Astrocyte of the spinal cord (primary cell): ENCODE measurements at places on chromosomes 13 and 19.

DNA sequence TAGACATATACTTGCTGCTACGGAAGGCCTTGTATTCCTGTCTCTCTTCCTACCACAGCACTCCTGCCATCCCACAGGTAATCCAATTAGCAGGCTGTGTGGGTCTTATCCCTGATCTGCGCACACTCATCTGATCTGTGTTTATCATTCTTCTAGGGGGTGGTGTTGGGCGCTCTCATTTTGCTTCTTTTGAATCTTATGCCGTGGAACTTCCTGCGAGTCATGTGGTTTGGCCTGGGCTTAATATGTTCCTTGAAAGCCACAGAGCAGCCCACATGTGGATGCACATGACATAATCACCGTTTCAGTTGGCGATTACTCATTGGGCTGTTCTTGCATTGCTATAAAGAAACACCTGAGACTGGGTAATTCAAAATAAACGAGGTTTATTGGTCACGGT lies 7.5 kb downstream of the RASA3 start:
- peak; percentile 80 for DNase-seq

GRCh38 chr13:59472134-59472533 lies 691.6 kb downstream of the DIAPH3 start:
- DNase-seq: peak; percentile 26

GRCh38 chr13:24038841-24039330 lies 121.6 kb upstream of the SPATA13 start:
- DNase-seq: peak; percentile 60

DNA sequence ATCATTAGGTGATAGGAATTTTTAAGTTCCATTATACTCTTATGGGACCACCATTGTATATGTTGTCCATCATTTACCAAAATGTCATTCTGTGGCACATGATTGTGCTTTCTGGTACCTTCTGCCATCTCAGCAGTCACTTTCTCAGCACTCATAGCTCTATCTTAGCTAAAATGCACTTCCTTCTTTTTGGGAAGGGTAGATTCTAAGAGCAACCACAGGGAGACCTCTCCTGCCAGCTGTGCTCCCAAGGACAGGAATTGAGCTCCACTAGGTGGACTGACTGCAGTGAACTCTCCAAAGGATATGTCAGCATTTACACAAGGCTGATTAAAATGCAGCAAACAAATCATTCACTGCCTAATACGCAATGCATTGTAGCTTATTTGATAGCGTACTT lies 91.8 kb upstream of the OBI1 start:
- no peak for DNase-seq

DNA sequence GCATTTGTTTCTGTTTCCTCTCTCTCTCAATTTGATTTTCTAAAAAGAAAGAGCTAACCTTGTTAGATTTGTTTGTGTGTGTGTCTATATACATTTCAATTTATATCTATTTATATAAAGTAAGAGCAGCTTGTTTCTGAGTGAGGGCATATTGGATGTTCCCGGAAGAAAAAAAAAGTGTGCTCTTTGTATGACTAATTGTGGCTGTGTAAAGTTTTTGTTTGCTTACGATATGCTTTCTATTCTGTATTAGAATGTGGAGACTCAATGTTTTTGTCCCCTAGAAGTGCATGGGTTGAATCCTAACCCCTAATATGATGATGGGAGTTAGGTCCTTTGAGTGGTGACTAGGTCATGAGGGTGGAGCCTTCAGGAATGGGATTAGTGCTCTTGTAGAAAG lies 66.6 kb upstream of the C1QTNF9B start:
- DNase-seq: peak; percentile 40

GRCh38 chr13:27921961-27922882 lies 2.4 kb downstream of the PDX1 start:
- no peak for DNase-seq

- DNase-seq: no peak
These were observed 5.6 kb downstream of the LMNB2 start for GRCh38 chr19:2451138-2451537.

DNA sequence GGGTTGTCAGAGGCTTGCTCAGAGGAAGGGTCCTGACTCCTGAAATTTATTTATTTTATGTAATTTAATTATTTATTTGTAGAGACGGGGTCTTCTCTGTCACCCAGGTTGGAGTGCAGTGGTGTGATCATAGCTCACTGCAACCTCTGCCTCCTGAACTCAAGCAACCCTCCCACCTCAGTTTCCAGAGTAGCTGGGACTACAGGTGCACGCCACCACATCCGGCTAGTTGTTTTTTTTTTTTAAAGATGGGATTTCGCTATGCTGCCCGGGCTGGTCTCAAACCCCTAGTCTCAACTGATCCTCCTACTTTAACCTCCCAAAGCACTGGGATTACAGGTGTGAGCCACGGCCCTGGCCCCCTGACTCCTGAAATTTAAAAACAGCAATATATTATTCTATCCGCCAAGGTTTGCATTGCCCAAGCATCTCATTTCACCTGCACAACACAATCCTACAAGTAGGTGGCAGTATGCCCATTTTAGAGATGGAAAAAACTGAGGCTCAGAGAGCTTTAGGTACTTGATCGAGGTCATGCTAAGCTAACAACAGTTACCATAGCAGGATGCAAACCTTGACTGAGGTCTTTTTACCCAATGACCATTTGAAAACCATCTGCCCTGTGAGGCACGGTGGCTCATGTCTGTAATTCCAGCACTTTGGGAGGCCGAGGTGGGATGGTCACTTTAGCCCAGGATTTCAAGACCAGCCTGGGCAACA lies 18.1 kb downstream of the ARHGEF18 start:
- peak; percentile 36 for DNase-seq

DNA sequence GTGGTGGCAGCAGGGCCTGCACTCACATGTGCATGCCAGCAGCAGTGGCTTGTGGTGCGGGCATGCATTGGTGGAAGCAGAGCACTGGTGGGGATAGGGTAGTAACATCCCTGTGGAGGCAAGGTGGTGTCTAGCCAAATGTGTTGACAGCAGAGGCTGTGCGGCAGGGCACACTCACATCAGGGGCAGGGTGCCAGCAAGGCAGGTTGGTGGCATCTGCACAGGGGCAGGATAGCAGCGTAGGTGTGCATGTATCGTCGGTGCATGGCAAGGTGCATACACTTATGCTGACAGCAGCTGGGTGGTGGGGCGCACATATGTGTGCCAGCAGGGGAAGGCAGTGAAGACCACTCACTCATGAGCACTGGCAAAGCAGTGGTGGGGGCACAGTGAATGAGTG lies 211.5 kb upstream of the CSNK1A1L start:
- no peak for DNase-seq

DNA sequence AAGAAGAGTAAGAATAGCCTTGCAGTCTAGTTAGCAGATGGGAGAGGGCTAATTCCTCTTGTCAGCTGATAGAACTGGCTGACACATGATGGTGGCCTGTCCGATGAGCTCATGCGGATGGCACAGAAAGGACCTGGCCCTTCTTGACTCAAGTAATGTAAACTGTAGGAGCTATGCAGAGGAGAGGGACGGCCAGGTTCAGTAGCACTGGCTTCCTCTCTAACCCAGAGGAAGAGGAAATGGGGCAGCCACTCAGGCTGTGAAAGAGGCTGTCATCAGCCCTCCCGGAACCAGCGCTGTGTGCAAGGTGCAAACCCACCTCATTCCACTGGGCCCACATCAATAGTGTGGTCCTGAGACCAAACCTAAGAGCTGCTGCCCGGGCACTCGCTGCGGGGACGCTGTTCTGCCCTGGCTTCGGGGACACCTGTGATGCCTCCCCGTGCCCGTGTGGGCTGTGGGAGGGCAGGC lies 30.8 kb upstream of the USE1 start:
- no peak for DNase-seq

- no peak for DNase-seq
These were observed 14.0 kb downstream of the GRAMD1A start for GRCh38 chr19:35013820-35014754.

GRCh38 chr13:51412431-51412830 lies 40.4 kb downstream of the INTS6 start:
- DNase-seq: no peak

- no peak for DNase-seq
These were observed 1.4 kb upstream of the USF2 start for GRCh38 chr19:35267353-35267817.

DNA sequence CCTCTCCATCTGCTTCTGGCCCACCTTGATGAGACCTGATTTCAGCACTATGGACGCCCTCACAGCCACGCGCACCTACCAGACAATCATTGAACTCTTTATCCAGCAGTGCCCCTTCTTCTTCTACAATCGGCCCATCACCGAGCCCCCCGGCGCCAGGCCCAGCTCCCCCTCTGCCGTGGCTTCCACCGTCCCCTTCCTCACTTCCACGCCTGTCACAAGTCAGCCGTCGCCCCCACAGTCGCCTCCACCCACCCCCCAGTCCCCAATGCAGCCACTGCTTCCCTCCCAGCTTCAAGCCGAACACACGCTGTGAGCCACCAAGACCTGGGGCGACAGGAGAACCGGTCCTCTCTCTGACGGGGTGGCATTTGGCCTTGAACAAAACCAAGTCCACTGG lies 19.3 kb upstream of the NPAS1 start:
- DNase-seq: no peak

DNA sequence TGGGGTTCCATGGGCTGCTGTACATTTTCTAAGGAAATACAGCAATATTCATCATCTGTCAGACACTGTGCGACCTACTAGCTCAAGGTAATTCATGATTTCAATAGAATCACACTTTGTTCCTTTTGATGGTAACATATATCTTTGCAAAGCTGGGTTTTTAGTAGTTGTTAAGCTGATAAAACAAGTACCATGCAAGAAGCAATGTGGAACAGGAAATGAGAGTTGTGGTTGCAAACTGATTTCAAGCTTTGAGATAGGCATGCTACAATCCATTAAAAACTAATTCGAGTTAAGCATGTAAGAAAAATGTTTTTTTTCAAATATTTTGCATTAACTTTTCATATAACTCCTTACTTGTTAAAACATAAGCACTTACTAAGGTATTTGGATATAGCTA lies 6.8 kb upstream of the MBNL2 start:
- no peak for DNase-seq

DNA sequence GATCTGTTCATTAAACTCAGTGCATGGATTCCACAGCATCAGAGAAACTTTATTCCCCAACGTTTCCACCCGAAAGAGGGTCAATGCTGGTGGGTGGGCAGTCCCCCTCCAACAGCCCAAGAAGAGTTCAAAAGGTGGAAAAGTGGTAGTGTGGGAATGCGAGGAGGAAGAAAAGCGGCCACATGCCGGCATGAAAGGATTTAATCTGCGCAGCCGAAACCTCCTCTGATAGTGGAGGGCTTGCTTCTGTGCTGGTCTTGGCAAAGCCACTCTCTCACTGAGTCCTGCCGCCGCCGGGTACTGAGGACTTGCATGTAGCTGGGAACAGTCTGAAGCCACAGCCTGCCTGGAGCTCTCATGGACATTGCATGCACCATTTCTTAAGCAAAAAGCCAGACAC lies 136.2 kb upstream of the ZNF536 start:
- no peak for DNase-seq

DNA sequence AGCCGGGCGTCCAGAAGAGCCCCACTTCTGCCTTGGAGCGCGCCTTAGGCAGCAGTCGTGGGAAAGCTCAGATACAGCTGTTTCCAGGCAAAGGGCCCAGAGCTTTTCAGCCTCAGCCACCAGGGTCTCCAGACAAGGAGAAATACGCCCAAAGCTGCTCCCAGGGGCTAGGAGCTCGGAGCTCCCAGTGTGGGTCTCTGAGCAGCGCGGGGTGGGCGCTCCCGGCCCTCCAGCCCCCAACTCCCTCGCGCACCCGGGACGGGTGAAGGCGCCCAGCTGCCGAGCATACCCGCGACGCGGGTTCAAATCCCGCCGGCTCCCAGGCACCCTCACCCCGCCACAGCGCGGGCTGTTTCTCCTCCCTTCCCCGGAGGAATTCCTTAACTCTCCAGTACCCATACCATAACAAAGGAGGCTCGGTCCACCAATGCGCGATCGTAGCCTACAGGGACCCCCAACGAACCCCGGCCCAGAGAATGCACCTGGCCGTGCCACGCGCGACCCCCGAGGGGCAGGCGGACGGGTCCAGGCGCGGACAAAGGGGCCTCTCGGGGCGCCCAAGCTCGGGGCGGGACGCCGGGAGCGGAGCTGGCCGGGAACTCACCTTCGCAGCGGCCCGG lies 507 bp downstream of the COL4A1 start:
- DNase-seq: no peak

- DNase-seq: no peak
These were observed 43.5 kb upstream of the SERTM1 start for GRCh38 chr13:36630181-36630803.

DNA sequence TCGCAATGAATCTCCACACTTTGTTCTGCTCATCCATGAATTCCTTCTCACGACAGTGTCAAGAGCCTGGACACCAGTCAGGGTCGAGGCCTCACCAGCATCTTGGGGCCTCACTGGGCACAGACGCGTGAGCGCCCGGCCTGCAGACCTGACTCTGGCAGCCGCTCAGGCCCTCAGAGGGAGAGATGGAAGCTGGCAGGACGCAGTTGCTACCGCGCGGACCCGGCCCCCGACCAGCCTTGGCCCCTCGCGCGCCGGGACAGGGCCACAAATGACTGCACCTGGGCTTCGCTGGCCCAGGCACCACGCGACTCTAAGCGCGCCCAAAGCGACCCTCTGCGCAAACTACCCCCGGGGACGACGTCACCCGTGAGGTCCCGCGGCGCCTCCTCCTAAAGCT lies 937 bp upstream of the USP29 start:
- no peak for DNase-seq

- DNase-seq: peak; percentile 47
These were observed 244.5 kb downstream of the EFNB2 start for GRCh38 chr13:106291006-106291405.

DNA sequence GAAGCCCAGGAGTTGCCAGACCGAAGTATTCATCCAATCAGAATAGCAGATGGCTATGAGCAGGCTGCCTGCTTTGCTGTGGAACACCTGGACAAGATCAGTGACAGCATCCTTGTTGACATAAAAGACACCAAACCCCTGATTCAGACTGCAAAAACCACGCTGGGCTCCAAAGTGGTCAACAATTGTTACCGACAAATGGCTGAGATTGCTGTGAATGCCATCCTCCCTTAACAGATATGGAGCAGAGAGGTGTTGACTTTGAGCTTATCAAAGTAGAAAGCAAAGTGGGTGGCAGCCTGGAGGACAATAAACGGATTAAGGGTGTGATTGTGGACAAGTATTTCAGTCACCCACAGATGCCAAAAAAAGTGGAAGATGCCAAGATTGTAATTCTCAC lies 250.3 kb upstream of the OBI1 start:
- DNase-seq: no peak
